Temporal lobe (tissue), 4 donors: ENCODE measurements at places on chromosomes 11 and 22. TPM values are rescaled to one million over a fixed set of nuclear protein-coding genes. Genes with fewer than 3 reads are reported as not detected.

The CCDC116 gene
- not detected for total RNA-seq

The TPBGL gene
- not detected for total RNA-seq

The GRAMD4 gene
- total RNA-seq, result 48.7 TPM

The TRIOBP gene
- 22.6 TPM for total RNA-seq
